ENCODE measurements at places on chromosomes 11 and 22.

- DNase-seq = no peak
Observed at GRCh38 chr11:102226702-102227490, 90.4 kb upstream of the BIRC3 start.

DNA sequence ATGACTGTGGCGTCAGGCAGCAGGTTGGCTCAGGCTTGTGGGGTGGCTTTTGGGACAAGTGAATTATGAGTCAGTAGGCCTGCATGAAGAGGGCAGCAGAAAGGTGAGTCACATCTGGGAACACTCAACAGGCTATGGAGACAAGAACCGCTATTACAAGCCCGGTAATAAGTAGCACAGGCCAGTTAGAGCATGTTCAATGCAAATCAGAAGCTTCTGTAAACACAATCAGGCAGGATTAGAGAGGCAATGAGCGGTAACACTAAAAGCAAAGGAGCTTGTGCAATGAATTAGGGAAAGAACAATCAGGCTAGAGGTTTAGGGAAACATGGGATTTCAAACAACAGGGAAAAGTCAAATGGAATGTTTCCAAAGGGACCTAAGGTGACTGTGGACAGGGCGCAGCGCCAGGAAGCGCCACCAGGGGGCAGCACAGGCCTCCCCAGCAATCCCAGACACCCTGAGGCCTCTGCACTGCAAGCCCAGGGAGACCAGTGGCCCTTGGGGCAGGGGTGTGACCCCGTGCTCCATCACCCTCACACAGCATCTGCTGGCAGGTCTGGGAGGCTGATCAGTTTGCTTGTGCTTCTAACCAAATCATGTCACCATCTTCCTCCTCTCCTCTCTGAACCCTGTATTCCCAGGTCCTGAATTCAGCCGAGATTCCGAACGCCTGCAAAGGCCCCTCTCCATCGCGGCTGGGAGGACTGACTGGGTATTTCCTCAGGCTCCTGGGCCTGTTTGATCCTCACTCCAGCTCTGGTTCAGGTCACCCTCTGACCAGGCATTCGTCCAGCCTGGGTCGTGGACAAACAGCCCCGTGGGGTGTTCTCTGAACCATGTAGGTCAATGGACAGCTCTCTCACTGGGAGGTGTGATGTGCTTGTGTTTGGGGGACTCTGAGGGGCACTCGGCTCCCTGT lies 50.0 kb downstream of the C11orf58 start:
- DNase-seq = peak; percentile 48

- DNase-seq = no peak
Observed at GRCh38 chr11:7473717-7474116, 11.6 kb upstream of the OLFML1 start.

GRCh38 chr11:126165311-126165720 lies 46.1 kb downstream of the RPUSD4 start:
- DNase-seq = no peak

DNA sequence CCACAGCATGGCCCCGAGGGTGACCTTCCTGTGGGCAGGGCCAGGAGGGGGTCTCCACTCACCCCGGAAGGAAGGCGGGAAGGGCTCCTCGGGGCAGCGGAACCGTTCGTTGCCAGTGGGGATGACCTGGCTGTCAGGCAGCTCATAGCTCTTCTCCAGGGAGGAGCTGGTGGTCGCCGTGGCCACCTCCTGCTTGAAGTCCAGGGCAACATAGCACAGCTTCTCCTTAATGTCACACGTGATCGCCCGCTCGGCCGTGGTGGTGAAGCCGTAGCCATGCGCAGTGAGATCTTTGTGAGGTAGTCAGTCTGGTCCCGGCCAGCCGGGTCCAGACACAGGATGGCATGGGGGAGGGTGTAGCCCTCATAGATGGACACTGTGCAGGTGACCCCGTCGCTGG lies 31.5 kb upstream of the SYT8 start:
- DNase-seq = no peak

DNA sequence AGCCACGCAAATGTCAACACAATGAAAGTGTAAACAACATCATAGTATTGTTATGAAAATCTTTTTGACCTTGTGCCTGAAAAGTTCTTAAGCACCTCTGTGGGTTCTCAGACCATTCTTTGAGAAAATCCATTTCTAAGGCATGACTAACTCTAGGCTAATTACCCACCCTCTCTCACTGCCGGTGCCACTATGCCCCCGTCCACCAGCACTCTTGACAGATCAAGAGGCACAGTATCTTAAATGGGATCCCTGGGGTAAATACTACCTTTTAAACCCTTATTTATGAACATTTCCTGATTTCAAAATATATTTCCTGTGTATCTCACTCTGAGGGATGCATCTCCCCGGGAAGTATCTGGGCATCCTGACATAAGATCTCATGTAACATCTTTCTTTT lies 607.5 kb downstream of the METTL15 start:
- DNase-seq = no peak

DNA sequence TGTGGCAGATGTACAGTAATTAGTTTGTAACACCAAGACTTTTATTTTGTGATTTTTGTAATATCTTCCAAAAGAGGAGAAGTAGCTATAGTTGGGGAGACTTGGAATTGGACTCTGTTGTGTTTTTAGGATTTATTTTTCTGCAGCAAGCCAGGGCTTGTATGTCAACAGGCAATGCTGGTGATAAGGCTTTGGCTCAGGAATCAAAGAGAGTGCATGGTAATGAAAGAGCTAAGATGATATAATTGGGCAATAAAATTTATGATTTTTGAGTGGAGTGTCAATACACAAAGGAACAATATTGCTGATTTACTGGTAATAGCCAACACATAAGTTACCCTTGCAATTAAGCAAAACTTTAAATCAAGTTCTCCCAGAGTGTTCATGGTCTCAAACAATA lies 452.9 kb downstream of the TMEM135 start:
- no peak for DNase-seq

GRCh38 chr11:19874266-19874665 lies 161.6 kb downstream of the NAV2 start:
- DNase-seq = no peak

DNA sequence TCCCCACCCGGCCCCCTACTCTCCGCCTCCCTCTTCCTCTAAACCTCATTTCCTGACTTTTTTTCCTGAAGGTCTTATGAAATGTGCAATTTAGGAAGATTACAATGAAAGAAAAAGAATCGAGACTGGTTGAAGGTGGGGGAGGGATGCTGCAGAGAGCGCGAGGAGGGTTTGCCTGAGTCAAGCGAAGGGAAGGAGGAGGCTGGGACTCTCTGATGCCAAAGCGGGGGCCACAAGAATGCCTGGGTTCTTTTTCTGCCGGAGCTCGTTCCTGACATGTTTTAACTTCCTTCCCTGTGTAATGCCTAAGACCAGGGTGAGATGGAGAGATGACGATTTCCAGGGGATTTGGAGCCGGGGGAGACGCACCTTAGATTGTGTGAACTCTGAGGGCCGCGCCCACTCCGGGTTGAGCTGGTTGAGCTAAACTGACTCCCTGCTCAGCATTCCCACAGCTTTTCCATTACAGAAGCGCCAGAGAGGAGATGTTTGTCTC lies 270.5 kb upstream of the SORL1-AS1 start:
- DNase-seq = no peak

DNA sequence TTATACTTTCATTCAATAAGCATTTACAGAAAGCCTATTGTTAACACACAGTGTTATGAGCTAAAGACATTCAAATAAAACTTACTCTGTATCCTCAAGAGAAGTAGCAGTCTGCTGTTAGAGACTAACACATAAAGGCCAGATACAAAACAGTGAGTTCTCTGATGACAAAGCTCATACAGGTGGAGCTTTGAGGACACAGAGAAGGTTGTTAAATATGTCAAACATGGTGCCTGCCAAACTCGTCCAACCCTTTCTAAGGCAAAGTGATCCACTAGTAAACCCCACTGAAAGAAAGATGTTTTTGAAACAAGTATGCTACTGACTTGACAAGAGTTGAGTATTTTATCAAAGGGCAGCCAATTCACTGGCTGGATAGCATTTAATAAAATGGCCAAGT lies 70.1 kb downstream of the C2CD3 start:
- DNase-seq = no peak

- DNase-seq = no peak
Observed at GRCh38 chr11:95883381-95883780, 40.5 kb downstream of the MTMR2 start.

GRCh38 chr22:36727110-36727509 lies 23.6 kb upstream of the CACNG2 start:
- DNase-seq = no peak

GRCh38 chr11:71787098-71787823 lies 45.7 kb upstream of the DEFB108B start:
- peak; percentile 90 for DNase-seq

DNA sequence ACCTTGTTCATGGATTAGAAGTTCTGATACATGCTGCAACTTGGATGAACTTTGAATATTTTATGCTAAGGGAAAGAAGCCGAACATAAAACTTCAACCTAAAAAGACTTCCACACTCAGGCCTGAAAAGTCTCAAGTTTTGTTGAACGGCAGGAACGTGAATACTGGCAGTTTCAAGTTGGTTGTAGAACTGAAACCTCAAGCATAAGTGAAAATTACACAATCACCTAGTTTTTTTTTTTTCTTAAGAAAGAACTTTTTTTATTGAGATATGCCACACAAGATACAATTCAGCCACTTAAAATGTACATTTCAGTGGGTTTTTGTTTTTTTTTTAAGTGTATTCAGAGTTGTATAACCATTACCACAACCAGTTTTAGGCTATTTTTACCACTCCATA lies 50.8 kb upstream of the ADORA2A start:
- no peak for DNase-seq

GRCh38 chr11:17458268-17458667 lies 18.4 kb downstream of the ABCC8 start:
- no peak for DNase-seq

DNA sequence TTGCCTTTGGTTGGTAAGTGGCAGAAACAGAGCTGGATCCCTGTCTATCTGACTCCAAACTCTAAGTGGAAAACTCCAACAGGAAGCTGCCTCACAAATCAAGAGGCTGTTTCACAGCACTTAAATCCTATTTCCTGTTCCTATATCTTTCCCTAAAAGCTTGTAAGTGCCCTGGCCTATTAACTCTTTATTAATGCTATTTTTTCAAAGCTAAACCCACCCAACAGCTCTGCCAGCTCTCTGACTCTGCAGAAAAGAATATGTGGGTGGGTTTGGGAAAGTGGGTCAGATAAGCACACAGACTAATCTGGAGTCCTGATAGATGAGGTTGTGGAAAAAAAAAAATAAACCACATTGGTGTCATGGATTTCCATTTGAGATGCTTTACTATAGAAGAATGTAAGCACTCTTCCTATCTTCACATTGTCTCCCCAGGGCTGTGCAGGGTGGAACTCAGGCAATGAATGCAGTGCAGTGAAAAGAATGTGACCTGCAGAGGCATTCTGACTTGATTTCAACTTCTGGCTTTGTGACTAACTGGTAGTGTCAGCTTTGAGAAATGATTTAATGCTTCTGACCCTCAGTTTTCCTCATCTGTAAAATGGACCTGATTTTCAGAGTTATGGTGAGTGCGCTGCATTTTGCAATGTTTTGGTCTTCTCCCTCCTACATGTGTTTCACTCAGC lies 125.6 kb downstream of the AASDHPPT start:
- no peak for DNase-seq

GRCh38 chr11:112163875-112164685 lies at the start of gene IL18:
IL18 (minus strand) TSS chr11:112164094; CDS start chr11:112155053, 9,041 bp downstream.
- DNase-seq = no peak

DNA sequence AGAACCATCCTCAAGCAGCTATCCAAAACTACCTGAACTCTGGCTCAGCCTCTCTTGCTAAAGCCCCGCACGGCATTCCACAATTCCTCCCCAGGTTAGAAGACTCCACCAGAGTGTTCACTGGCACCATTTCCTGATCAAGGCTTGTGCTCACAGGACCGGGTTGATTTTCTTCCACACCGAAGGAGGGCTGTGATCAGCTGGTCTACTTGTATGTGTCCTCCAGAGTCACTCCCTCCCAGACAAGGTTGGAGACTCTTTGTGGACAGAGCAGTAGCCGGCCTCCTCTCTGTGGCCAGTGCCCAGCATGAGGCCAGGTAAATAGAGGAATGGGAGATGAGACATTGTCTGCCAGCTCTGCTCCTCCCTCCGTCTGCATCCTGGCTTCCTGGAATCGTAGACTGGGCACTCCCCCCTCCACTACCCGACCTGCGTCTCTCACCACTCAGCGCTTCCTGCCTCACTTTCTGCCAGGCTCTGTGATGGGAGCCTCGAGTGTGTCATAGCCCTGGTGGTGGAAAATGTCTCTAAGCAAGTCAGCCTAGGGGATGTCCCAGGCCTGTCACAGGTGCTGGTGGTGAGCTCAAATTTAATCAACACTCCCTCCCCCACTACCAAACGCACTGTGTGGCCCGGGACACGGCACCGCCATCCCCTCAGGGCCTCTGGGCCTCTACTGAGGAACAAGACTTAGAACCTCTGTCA lies 12.5 kb upstream of the TMPRSS6 start:
- peak; percentile 91 for DNase-seq

DNA sequence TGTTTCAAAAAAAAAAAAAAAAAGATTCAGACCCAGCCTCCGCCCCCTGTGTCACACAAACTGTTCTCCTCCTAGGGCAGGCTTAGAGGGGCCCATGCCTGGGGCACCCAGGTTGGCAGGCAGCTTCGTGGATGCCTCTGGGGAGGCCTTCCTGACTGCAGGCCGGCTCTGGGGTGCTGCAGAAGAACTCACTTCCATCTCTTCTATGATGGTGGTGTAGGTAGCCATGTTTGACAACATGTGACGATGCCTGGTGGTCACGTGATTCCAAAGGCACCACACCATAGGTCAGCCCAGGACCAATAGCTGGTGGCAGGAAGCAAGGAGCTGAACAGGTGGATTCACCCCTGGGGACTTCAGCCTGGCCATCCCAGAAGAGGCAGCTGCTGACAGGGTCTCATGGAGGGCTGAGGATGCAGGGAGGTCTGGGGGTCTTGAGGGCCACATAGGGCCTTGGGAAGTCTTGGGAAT lies 24.1 kb upstream of the CELSR1 start:
- no peak for DNase-seq

- no peak for DNase-seq
Observed at GRCh38 chr11:134763030-134763388, 351.0 kb upstream of the B3GAT1 start.

DNA sequence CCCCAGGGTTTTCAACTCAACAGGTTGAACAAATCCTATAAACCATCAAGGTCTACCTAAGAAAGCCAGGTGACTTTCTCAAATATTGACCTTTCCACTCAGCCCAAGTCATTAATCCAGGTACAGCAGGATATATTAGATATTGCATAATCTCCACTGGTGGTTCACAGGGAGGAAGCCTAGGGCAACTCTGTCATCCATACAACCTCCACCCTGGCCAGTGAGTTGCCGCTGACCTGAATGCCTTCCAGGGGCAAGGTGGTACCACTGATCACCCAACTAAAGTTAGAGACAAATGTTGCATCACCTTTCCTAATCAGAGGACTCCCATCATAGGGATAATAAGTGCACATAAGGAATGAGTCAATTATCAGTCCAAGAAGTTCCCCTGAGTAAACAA lies 22.9 kb downstream of the GUCD1 start:
- DNase-seq = no peak

- DNase-seq = no peak
Observed at GRCh38 chr11:44774108-44774507, 47.3 kb downstream of the TSPAN18 start.

GRCh38 chr11:125593114-125593820 lies 615 bp downstream of the STT3A start:
- DNase-seq = no peak

Measured in activated T-cell treated with anti-CD3 and anti-CD28 coated beads, Interleukin-2, amount 50 U/mL, for 4 hours (primary cell).